Eye (tissue), 1 donor: ENCODE measurements at places on chromosomes 5 and 9.

DNA sequence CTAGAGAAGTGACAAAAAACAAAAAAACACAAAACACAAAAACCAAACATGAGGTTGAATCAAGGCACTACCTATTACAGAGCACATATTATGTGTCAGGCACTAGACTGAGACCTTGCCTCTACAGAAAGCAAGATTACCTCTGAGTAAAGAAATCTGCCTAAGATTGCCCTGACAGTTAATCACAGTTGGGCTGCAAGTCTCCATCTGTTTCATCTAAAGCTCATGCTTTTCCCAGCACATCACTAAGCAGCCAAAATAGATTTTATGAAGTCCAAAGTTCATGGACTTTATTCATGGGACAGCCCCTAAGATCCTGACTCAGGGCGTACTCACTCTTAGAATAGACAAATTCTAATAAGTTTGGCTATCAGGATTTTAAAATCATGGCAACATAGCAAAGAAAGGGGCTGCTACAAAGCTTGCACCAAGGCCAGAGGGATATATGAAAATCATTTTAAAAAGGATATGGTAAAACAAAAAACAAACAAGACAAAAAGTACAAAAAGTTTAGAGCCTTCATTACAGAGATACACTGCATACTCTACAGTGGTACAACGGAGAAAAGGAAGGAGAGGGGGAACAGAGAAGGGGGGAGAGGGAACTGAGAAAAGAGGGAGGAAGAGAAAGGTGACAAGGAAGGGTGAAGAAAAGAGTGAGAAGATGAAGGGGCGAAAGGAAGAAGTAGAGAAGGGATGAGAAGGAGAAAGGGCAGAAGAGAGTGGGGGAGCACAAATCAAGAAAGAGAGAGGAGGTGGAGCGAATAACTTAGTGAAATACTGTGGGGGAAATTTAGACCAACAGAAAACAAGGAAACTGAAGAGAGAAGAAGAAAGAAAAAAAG, 58.2 kb downstream of the RICTOR start:
- DNase-seq, result no peak

GRCh38 chr5:141834331-141834730, 43.9 kb downstream of the PCDH1 start:
- no peak for DNase-seq

DNA sequence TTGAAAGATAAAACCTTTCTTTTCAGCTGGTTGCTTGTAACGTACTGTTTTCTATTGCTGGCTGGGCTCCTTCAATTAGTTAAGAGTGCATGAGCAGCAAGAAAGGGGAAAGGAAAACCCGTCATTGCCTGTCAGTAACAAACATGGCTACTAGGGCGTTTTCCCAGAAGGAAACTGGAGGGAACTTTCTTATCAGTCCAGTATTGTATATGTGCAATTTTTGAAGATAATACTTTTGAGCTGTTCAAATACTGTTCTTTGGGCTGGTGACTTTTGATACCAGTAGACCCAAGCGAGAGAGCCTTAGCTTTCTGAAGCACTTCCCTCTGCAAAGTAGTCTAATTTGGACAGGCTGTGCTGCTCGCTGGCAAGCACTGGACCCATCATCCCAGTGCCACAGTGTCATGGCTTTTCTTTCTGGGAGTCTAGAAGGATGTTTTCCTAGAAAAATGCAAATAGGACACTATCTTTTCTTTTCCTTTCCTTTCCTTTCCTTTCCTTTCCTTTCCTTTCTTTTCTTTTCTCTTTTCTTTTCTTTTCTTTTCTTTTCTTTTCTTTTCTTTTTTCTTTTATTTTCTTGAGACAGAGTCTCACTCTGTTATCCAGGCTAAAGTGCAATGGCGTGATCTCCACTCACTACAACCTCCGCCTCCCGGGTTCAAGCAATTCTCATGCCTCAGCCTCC, 149.9 kb upstream of the SMIM23 start:
- DNase-seq, result no peak

DNA sequence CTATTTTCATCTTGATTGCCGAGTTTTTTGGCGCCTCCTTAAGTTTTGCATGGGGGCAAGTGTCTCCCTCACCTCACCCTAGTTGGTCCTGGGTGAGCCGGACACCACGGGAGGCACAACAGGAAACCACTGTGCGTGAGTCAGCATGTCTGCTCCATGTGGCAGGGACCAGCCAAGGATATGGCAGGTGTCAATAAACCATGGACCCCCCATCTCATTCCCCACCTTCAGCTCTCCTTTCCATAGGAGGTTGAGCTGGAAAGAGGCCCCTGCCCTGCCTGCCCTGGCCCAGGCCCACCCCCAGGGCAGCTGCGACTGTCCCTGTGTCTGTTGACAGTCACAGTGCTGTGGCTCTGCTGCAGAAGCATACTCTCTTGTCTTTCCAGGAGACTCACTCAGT, 3.1 kb downstream of the SPACA9 start:
- no peak for DNase-seq
